HTR-8/SVneo (cell line): ENCODE measurements at places on chromosomes 12 and 14.

GRCh38 chr14:37588956-37589714 lies 5.9 kb downstream of the FOXA1 start:
- DNase-seq: no peak

DNA sequence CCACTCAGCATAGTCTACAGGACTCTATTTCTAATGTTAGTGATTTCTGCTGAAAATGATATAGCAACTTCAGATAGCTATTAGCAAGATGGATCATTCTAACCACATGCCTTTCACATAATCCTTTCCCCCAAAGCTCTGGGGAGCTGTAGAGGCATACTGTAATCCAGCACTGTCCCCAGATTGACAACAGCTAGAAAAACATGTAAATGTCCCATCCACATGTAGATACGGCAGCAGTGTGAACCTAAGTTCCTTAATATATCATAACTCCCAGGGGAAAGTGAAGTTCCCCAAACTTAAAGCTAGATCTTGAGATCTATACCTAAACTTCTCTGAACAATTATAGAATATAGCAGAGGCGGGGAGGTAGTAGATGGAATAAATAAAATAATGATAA lies 14.0 kb downstream of the ZNF664 start:
- DNase-seq: no peak

DNA sequence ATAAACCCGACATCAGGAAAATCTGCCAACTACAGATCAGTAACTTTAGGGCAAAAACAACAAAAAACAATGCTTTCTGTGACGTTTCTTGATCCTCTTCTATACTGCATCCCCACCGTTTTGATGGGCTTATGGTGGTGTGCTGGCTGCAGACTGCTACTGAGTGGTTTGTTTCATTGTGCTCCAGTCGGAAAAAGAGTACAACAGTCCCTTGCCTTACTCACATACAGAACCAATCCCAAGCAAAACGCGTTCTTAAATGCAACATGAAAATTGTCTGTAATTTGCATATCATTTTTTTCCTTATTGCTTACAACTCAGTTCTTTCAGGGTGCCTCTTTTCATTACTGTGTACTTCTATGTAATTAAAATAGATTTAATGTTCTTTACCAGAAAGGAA lies 2.3 kb downstream of the ETV6 start:
- DNase-seq: no peak

DNA sequence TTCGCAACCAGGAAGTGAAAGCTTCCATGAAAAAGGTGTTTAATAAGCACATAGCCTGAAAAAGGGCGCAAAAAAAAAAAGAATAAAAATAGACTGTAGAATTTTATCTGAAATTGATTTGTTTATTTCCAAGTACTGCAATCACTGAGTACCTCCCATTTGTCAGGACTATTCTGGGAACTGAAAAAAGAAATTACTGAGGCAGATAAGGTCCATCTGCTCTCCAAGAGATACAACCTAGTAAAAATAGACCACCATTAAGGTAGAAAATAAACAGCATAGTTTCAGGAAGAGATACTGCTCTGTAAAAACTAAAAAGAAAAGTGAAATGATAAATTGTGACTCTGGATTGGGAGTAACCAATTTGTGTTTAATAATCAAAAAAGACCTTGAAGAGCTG lies 24.7 kb downstream of the OR4N2 start:
- no peak for DNase-seq
